ENCODE measurements at places on chromosomes 3 and 15. TPM values are rescaled to one million over a fixed set of nuclear protein-coding genes. Genes with fewer than 3 reads are reported as not detected.

GRCh38 chr3:32593903-32594525 is 23.4 kb upstream of the DYNC1LI1 start:
- DNase-seq, result no peak

DNA sequence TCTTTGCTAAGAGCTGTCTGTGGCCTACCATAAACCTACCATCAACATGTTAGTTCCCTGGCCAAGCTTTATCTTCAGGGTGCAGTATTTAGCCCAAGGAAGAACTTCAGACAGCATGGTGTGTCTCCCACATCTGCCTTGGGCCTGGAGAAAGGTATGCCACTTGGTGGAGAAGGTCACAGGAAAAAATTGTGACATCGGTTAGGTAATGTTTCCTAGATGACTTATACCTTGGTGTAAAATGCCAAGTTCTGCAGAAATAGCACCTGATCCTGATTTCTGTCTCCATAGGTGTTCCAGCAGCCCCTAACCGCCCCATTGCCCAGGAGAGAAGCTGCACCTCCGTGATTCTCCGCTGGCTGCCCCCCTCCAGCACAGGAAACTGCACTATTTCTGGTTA is 33.0 kb upstream of the UMPS start:
- DNase-seq, result no peak

GRCh38 chr15:85706779-85707518 is 87.8 kb downstream of the KLHL25 start:
- DNase-seq, result no peak

The MUC4 gene
- total RNA-seq, result 0.19 TPM

- DNase-seq, result no peak
Measured at GRCh38 chr15:62453375-62453774, 288.3 kb upstream of the C2CD4B start.

GRCh38 chr15:45777781-45778180 is 143.0 kb downstream of the SQOR start:
- DNase-seq, result no peak

DNA sequence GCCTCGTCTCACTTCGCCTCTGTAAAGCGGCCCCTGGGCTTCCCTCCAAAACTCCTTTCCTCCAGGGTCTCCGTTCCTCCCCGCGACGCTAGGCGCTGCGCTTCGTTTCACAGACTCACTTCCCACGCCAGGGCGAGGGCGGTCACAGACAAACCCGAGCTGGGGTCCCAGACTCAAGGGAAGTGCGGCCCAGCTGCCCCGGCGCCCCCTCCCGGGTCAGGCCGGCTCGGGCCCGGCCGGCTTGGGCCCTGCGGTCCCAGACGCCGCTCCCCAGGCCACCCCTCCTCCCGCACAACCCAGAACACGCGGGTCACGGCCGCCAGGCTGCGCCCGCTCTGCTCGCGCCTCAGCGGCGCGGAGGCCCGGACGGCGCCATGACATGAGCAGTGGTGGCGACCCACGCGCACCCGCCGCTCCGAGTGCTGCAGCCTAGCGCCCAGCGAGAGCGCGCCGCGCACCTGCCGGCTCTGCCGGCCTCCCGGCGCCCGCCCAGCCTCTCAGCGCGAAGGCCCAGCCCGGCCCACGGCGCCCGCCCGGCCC is 547 bp downstream of the NUP210 start:
- no peak for DNase-seq

- DNase-seq, result no peak
Measured at GRCh38 chr3:106403371-106404145, 534.7 kb upstream of the CBLB start.

DNA sequence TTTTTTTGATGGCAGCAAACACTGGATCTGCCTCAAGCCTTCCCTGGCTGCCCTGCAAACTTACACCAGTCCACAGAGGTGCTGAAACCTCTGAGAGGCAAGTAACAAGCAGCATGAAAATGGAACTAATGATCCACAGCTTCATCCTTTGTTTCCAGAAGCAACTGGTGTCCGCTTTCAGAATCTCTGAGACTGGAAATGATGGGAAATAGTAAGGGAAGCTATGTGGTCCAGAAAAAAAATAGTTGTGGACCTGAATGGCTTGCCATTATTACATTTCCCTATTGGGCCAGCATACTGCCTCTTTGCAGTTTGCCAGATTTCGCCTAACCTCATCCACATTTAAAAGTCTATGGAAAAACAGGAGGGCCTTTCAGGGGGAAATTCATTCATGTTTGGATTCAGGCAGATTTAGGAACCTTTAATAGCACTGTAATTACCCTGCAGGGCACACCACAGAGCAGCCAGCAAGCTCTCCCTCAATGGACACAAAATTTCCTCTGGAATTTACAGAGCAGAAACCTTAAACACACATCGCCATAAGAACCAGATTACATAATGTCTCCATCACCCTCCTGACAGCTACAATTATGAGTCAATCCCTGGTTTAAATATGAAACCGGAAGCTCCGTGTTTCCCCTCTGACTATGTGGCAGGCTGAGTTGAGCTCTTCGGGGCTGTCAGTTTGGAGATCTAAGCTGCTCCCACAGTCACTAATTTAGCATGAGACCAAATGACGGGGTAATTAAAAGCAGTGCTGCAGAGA is 134.4 kb downstream of the TMCO5A start:
- DNase-seq, result no peak
